ENCODE measurements at places on chromosomes 11 and 22. TPM values are rescaled to one million over a fixed set of nuclear protein-coding genes. Genes with fewer than 3 reads are reported as not detected.

The PKP3 gene
- 2.1 TPM for total RNA-seq

The MS4A1 gene
- total RNA-seq, result not detected

The AQP11 gene
- total RNA-seq, result 1.2 TPM

The TIMP3 gene
- total RNA-seq, result 175 TPM

The DGCR6 gene
- 0.19 TPM for total RNA-seq

The CRACR2B gene
- 0.58 TPM for total RNA-seq

The FOXRED1 gene
- 8.5 TPM for total RNA-seq

The MYEOV gene
- 4.8 TPM for total RNA-seq

The PRMT3 gene
- 11.8 TPM for total RNA-seq

The FOLR1 gene
- total RNA-seq, result 0.28 TPM

The CD3D gene
- total RNA-seq, result not detected

The POU2AF3 gene
- total RNA-seq, result not detected

The LMF2 gene
- total RNA-seq, result 30.7 TPM
